ENCODE measurements at places on chromosomes 4 and X.

- no peak overlapping the region for H3K4me3 ChIP-seq
- no peak for DNase-seq
- H3K27me3 ChIP-seq: no peaks in the 10 kb centered on the region
- H3K36me3 ChIP-seq: peaks cover 34% of the 10 kb centered on the region
Observed at GRCh38 chrX:21974011-21974385, 33.5 kb downstream of the SMS start.

DNA sequence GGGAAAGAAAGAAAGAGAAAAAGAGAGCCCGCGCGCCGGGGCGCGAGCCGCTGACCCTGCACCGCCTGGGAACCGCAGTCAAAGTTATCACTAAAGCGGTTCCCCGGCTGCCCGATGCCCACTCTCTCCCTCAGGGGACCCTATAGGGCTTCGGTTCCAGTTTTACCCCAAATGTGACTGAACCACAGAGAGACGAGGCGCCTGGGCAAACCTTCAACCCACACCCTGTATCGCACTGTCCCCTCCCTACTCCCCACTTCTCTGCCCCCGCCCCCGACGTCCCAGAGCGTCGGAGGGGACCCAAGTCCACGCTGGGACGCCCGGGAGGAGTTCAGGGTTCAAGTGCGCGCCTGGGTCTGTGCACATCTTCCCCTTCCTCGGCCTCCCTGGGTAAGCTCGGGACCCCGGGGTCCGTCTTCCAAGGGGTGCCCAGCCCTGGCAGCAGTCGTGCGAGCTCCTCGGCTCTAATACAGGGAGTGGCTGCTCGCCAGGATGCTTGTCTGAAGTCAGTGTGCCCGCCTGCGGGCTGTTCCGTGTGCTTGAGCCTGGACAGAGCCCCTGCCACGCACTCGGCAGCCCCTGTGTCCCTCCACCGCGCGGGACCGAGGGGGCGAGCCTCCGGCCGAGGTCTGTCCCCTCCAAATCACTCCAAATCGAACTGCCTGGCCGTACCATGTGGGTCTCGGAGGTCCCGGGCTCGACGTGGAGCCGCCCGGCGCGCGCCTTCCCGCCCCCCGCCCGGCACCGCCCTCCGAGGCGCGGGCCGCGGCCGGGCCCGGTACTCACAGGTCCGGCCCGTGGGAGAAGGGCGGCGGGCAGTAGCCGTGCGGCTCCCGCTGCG, 960 bp downstream of the TRPC3 start:
- no peak overlapping the region for H3K27ac ChIP-seq
- H3K36me3 ChIP-seq: no peaks in the 10 kb centered on the region
- peaks cover 48% of the 10 kb centered on the region for H3K27me3 ChIP-seq
- H3K4me3 ChIP-seq: peak overlapping the region; percentile 79
- DNase-seq: peak; percentile 78

DNA sequence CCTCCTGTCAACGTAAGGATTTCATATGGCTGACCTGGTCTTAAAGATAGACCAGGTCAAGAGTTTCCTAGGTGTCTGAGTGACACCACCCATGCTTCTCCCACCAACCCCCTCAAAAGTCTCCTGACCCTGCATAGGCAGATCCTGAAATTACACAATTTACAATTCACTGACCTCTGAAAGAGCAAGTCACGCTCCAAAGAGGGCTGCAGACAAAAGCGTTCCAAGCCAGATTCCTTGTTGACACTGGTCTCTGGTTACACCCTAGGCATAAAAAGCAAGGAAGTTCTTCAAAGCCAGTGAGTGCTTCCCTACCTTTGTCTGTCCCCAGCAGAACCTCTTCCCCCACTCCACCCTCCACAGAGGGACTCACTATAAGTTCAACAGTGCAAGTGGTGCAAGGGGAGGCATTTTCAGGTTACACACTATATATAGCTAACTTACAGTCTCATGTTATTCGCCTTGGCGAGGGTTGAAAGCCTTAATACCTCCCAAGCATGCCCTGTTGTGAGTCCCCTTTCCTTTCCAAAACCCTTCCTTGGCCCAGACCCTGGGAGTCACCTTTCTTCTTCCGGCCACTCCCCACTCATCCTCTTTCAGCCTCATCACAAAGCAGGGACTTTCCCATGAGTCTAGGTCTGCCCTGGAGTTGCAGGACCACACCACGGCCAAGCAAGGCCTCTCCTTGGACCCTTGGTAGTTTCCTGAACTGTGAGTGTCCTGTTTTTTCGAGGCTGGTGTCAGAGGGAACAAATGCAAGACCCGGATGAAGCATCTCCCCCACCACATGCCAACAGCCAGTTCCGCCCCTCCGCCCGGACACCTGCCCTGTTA, 58.0 kb upstream of the KLF3 start:
- H3K27ac ChIP-seq: no peak overlapping the region
- H3K4me1 ChIP-seq: peaks cover 9% of the 10 kb centered on the region
- peaks cover 2% of the 10 kb centered on the region for H3K27me3 ChIP-seq
- H3K36me3 ChIP-seq: peaks cover 2% of the 10 kb centered on the region

DNA sequence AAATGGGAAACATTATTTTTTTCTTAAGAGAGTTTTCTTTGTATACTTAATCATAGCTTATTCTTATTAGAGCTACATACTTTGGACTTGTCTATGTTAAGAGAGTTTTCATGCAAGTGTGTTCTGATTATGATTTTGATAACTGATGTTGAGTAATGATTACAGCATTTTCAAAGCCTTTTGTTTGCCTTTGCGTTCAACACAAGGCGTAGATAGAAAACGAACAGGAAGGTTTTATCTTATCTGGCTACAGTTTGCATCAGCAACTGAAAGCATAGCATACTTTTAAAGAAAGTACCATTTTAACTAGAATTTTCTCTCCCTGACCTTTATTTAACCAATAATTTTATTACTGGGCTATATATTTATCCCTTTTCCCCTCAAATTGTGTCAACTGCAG, 51.6 kb upstream of the PDLIM5 start:
- DNase-seq: no peak
- no peaks in the 10 kb centered on the region for H3K4me1 ChIP-seq
- no peaks in the 10 kb centered on the region for H3K27me3 ChIP-seq
- no peak overlapping the region for H3K4me3 ChIP-seq

DNA sequence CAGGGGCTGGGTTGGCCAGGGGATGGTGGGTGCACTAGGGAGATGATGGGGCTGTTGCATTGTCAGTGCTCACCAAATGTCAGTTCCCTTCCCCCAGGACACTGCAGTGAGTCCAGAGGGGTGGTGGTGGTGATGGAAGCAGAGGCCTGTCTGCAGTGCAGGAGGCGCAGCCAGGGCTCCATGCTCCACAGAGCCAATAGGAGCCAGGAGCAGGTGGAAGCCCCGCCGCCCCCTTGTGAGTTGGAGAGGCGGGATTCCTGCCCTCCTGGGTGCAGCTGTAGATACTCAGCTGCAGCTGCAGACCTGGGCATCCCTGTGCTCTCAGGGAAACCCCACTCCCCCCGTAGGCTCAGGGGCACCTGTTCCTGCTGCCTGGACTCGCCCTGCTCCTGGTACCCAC, 284.7 kb downstream of the EVC2 start:
- no peak for DNase-seq
- H3K27me3 ChIP-seq: no peaks in the 10 kb centered on the region
- peaks cover 9% of the 10 kb centered on the region for H3K36me3 ChIP-seq
- no peak overlapping the region for H3K27ac ChIP-seq
- peaks cover 13% of the 10 kb centered on the region for H3K4me1 ChIP-seq

- DNase-seq: no peak
- H3K27me3 ChIP-seq: no peaks in the 10 kb centered on the region
- H3K4me3 ChIP-seq: no peak overlapping the region
- H3K27ac ChIP-seq: no peak overlapping the region
Observed at GRCh38 chr4:183321516-183321915, 710 bp downstream of the CLDN24 start.

DNA sequence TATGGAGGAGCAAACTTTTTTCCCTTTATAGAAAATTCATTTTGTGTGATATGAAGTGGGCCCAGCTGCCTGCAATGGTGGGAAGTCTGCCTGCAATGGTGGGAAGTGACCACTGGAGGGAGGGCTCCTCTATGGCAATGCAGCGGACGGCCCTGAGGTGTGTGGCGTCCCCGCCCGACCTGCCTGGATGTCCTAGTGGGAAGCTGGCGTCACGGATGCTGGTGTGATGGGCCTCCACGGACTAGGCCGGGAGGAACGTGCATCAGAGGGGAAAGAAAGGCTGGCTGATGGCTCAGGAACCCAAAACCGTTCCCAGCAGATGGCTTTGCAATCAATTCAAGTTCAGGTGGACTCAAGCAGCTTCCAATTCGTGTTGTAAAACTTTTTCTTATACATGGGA, 177.9 kb downstream of the AFAP1 start:
- H3K4me3 ChIP-seq: no peak overlapping the region
- peaks cover 8% of the 10 kb centered on the region for H3K4me1 ChIP-seq
- DNase-seq: peak; percentile 93
- peak overlapping the region; percentile 32 for H3K27ac ChIP-seq
- peaks cover 26% of the 10 kb centered on the region for H3K36me3 ChIP-seq
- no peaks in the 10 kb centered on the region for H3K27me3 ChIP-seq

GRCh38 chr4:76733068-76733771, 164.7 kb downstream of the SOWAHB start:
- DNase-seq: no peak
- no peak overlapping the region for H3K27ac ChIP-seq
- H3K27me3 ChIP-seq: no peaks in the 10 kb centered on the region
- H3K4me3 ChIP-seq: no peak overlapping the region

DNA sequence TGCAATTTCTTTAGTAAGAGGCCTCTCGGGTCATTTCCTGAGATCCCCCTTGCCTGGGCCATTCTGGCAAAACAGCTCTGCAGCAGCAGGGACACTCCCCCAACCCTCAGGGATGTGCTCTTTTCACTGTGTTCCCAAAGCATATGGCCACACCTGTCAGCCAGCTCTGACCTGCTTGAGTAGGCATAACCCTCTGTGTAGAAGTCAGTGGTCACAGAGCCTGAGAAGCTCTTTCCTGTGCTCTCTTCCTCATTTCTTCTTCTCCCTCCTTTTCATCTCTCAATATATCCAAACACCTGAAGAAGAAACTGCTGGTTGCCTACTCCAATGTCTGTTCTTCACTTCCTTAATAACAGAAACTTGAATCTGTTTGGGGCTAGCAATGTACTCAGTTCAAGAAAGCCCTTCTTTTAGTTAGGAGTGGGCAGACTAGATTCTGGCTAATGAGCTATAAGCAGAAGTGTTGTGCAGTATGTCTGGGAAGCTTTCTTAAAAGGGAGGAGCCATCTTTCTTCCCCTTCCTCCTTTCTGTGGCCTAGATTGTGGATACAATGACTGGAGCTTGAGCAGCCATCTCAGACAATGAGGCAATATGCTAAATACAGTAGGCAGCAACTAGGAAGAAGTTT, 73.3 kb downstream of the PRPS1 start:
- H3K36me3 ChIP-seq: no peaks in the 10 kb centered on the region
- no peak overlapping the region for H3K4me3 ChIP-seq
- H3K27me3 ChIP-seq: no peaks in the 10 kb centered on the region
- H3K4me1 ChIP-seq: peaks cover 12% of the 10 kb centered on the region
- no peak for DNase-seq

GRCh38 chr4:8152865-8153257, 5.8 kb downstream of the ABLIM2 start:
- H3K4me1 ChIP-seq: no peaks in the 10 kb centered on the region
- H3K4me3 ChIP-seq: no peak overlapping the region
- H3K36me3 ChIP-seq: no peaks in the 10 kb centered on the region
- H3K27ac ChIP-seq: no peak overlapping the region

DNA sequence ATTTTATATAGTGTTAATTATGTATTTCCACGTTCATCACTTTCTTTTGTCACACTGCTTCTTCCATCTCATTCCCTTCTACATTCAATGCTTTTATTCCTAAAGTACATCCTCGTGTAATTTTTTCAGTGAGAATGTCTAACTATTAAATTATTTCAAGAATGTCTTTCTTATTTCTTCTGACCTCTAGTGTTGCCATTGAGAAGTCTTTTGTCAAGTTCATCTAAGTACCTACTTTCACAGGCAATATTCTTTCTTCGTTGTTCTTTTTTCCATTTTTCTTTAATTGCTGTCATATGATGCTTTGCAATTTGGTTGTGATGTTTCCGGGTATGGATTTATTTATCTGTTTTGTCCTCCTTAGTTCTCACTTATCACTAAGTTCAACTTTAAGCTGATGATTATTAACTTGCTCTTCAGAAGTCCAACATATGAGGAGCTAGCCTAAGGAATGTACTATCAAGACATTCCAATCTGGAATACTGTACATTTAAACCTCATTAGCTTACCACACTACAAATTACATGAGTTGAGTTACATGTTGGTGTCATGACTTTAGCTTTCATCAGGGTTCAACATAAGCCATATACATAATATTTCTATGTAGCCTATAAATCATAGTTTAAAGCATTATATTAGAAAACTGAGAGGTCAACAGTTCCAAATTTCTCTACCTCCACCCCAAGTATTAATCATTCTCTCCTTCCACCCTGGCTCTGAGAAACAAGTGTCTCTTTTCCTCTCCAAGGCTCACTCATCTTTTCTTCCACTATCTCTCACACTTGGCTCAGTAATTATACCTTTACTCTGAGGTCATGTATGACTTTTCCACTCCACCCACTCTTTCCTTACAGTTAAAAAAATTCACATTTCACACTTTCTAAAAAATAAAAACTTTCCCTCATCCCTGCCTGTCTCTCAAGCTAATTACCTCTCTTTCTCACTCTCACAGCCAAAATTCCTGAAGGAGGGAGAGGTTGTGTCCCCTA, 81.5 kb downstream of the COX18 start:
- no peak overlapping the region for H3K4me3 ChIP-seq
- no peaks in the 10 kb centered on the region for H3K4me1 ChIP-seq
- H3K27ac ChIP-seq: no peak overlapping the region
- DNase-seq: no peak

DNA sequence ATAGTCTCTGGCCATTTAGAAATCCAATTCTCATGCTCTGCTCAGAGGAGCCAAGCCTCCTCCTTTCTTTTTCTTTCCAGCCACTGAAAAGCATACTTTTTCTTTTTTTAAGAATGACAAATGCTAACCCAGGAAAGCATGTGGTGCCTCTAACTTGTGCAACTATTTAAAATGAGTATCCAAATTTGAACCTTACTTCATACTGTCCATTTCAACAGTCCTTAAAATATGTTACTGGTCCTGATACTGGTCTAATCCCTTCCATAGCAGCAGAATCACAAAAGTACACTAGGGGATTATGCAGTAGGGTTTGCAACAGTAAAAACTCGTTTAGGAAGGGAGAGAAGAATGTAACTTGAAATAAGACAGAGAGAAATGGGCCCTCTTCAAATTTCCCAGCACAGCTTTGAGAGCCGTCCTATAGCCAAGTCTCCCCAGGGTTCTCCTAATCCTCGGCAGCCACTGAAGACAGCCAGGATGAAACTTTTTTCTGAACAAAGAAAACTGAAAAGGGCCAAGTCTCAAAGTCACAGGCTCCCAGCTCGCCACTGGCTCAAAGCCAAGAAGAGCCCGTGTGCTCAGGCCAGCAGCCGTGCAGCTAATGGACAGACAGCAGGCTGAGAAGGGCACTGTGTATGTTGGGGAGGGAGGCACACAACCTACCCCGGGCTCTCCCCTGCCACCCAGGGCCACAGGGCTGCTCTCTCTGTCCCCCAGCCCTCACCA, 39.5 kb downstream of the GPC4 start:
- H3K4me3 ChIP-seq: peak overlapping the region; percentile 45
- peaks cover 53% of the 10 kb centered on the region for H3K4me1 ChIP-seq
- no peak for DNase-seq
- H3K36me3 ChIP-seq: no peaks in the 10 kb centered on the region
- H3K27ac ChIP-seq: peak overlapping the region; percentile 87
